ENCODE measurements at places on chromosomes 4 and X.

DNA sequence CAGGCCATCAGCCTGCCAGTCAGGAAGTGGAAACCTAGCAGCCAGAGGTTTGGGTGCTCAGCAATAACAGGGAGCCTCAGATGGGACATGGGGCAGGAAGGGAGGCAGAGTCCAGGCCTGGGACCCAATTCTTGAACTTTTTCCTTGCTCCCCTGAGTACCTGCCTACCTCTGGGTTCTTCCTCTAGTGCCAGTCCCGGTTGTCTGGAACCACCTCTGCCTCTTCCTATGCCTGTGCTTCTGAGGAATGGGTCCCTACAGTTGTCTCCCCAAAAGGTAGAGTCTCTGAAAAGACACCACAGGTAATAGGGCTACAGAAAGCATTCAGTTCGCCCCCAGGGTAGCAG is 212.4 kb upstream of the MAMLD1 start:
- DNase-seq: no peak

DNA sequence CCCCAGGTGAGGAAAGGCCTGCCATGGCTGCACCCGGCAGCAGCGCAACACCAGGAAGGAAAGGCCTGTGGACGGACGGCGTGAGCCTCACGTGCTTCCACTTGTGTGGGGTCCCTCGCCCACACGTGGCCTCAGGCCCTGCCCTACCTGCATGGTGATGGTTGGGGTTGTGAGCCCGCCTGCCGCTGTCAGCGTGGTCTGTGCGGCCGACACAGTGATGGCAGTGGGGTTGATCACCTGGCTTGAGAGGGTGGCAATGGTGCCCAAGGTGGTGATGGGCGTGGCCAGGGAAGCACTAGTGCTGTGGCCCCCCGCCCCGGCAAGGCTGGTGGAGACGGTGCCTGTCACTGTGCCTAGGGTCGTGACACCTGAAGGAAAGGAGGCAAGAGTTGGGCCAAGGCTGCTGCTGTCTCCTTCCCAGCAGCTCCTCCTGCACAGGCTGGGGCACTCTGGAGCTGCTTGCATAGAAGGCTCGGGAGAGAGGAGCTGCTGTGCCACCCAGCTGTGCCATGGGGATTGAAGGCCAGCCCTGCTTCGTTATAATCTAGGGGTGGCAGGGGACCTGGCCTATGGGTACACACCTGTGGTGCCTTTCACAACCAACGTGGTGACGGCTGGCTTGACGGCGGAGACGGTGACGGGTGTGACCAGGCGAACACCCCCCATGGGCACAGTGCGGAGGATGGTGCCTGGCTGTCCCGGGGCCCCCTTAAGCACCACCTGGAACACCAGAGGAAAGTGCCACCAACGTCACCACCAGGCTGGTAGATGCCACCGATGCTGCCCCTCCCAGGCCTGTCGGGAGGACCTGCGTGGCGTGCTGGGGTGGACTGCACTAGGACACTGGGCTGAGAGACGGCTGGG is 11.8 kb upstream of the RENBP start:
- no peak for DNase-seq

- DNase-seq: no peak
These were observed 49.8 kb upstream of the KLF3 start for GRCh38 chr4:38614231-38614630.

- DNase-seq: no peak
These were observed 1191.3 kb upstream of the TENM3 start for GRCh38 chr4:181051931-181052330.

DNA sequence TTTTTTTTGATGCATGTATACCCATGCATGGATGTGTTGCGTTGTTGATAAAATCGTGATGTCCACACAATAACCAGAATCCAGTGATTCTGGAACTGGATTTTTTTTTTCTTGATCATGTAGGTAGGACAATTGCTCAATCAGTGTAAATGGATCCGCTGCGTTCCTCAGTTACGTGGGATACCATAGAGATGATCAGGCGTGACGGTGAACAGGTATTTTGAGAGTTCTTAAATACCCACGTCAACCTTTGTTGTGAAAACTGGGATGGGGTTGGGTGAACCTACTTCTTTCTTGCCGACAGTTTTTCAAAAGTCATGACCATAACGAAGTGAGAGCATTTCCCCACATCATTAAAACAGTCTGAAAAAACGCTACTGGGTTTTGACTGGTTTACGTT is 913 bp upstream of the SMIM10L2A start:
- no peak for DNase-seq

- DNase-seq: no peak
These were observed 49.2 kb downstream of the WDFY3 start for GRCh38 chr4:84917086-84917821.

DNA sequence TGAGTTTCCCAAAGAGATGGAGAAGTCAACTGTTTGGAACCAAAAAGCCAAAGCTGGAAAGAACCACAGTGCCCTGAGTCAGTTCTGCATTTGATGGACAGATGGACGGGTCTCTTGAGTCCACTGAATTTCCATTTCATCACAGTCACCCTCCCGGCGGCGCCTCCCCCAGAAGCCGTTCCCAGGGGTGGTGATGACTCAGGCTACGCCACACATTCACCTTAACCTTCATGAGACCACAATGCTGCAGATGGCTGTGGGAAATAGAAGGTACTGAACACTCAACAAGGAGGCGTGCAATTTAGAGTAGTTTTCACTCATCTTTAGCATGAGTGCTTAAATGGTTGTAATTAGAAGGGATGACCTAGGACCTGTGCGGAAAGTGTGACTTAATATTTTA is 61.3 kb downstream of the STOX2 start:
- DNase-seq: no peak

DNA sequence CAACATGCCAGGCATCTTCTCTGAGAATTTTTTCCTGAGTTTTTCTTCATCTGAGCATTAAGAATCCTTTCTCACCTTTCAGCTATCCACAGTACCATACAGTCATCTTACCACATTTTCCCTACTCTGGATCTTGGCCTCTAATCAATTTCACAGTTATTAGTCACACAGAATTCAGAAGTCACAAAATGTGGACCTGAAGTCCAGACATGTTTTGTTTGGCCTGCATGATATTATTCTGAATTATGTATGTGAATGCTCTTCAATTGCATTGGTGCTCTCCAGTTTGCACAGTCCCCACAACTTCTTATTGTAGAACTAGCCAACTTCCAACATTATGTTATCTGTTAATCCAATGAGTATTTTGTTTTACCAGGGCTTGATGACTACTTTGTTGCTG is 102.3 kb upstream of the GRIA3 start:
- DNase-seq: no peak

DNA sequence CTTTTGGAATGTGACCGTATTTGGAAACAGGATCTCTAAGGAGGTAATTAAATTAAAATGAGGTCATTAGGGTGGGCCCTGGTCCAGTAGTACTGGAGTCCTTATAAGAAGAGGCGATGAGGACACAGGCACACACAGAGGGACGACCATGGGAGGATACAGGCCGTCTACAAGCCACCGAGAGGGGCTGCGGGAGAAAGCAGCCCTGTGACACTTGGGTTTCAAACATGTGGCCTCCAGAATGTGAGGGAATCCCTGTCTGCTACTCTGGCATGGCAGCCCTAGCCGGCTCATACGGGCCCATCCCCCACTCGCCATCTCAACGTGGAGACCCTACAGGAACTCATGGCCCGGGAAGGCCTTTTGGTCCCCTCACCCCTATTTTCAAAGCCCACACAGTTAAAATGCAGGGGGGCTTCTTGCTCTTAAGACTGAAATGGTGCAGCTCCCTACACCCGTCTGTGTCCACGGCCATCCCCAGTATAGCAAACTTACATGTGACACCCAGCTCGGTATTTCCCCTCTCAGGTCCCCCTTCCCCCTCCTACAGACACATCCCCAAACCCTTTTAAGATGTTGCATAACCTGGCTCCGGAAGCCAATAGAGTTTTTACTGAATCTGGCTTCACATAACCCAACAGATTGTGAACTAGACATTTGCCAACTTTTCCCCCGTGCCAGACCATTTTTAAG is 124.1 kb upstream of the TBL1X start:
- no peak for DNase-seq

- no peak for DNase-seq
These were observed 112.2 kb upstream of the ENPP6 start for GRCh38 chr4:184329659-184330400.

DNA sequence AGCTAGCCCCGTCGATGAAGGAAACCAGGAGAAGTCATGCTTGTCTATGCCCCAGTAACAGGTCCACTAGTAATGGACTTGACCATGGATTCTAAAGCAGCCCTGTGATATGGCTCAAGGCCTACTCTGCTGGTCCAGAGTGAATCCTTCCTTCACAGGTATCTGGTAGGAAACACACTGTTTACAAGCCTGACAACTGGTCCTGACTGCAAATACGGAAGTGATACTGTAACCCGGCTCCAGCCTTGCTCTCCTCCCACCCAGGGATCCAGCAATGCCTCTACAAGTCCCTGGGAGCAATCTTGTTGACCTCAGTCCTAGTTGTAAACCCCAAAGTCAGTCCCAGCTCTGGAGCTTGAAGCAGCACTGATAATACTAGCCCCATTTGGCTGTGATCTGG is 239.2 kb upstream of the GRID2 start:
- no peak for DNase-seq

DNA sequence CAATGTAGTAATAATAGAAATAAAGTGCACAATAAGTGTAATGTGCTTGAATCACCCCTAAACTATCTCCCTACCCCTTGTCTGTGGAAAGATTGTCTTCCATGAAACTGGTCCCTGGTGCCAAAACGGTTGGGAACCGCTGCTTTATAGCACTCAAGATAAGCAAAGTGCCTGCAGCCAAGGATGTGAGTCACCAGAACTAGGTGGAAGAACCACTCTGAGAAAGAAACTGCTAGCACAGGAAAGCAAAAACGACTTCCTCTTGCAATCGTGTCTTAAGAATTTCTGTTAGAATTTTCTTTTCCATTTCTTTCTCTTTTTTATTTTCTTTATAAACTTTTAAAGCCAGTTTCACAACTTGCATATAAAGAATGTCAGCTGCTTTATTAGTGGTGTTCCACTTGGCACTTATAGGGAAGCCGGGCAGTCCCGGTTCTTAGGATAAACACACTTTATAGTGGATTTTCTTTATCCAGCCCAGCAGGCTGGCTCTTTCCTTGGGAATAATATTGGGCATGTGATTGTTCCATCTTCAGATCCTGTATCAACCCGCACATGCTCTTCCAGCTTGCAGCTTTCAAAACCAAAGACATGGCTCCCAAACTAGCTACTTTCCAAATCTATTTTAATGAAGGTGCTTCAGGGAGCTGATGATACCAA is 32.3 kb upstream of the CXCL8 start:
- DNase-seq: peak; percentile 60

GRCh38 chr4:2182994-2183393 is 58.9 kb downstream of the HAUS3 start:
- no peak for DNase-seq

DNA sequence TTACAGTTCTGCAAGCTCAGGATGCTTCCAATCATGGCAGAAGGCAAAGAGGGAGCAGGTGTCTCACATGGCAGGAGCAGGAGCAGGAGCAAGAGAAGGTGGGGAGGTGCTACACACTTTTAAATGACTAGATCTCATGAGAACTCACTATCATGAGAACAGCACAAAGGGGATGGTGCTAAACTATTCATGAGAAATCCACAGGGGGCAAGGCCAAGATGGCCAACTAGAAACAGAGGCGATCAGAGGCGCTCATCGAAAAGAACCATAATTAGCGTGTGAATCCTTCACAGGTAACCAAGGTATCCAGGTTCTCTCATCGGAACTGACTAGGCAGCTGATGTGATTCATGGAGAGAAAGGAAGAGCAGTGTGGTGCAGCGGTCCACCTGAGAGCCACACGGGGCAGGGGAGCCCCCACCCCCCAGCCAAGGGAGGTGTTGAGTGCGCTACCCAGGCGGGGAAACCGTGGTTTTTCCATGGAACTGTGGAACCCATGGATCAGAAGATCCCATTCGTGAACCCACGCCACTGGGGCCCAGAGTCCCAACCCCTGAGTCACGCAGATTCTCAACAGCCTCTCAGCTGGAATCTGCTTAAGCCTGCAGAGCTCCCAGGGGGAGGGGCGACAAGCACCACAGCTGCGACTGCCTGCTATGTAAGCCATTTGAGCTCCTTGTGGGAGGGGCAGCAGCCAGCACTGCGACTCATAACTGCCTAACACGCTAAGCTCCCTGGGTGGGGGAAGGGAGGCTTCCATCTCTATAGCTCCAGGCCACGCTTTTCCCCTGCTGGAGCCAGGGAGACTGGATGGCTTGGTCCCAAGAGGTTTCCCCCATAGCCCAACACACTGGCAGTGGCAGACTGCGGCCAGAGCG is 46.7 kb downstream of the FGF16 start:
- DNase-seq: peak; percentile 67

DNA sequence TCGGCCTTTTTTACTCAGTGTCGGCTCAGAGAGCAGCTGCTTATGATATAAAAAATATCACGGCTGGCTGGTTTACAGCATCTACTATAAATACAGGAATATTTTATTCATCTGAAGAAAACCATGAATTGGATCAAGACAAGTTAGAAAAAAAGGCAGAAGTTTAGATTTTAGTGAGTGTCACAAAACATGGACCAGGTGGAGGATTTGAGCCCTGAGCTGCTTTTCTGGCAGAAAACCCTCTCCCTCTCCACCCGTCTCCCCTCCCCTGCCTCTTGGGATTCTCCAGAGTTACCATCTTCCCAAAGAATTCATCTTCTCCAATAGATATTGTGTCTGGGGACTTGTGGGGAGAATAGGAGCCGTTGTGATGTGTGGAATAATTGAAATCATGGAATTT is 142.8 kb upstream of the RAI2 start:
- no peak for DNase-seq

DNA sequence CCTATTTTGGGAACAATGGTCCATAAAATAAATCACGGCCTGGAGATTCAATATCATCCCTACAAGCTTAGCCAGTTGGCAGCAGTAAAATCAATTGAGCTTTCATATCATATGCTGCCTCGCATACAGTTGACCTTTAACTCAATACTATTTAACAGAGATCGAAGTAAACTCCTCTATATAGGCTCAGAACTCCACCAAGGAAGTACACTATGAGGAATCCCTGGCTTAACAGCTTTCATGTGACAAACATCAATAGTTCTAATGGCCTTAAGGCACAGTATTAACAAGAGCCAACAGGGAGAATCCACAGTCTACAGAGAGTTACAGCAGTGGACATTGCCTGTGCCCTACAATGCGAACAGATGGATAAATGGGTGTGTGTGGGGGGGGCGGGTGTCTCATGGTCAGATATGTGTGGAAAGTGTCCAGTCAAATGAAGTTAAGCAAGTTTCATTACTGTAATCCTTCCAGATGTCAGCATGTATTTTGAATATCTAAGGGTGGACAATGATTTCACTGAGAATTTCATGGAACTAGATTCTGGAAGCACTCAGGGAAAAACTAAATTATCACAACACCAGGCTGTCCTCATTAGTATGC is 98.2 kb upstream of the FAM9B start:
- DNase-seq: no peak
